ENCODE measurements at places on chromosomes 5 and 9.

DNA sequence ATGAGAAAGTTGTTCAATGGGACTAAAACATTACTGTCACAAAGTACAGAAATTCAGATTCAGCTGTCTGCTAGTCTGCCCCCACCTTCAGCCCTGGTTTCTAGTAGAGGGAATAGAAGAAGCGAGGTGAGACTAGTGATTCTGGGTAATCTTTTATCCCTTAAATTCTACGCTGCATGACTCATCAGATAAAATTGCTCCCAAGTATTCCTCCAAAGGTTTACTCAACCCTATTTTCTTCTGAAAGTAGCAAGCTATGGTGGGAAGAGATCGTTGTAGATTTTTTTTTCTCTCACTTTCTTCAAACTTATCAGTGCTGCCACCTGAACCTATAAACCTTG is 318.9 kb upstream of the RIOK2 start:
- no peak for DNase-seq

- DNase-seq: no peak
Observed at GRCh38 chr9:88502552-88503034, 32.4 kb upstream of the NXNL2 start.

GRCh38 chr9:88828018-88828417 is 163.2 kb upstream of the S1PR3 start:
- DNase-seq: no peak

DNA sequence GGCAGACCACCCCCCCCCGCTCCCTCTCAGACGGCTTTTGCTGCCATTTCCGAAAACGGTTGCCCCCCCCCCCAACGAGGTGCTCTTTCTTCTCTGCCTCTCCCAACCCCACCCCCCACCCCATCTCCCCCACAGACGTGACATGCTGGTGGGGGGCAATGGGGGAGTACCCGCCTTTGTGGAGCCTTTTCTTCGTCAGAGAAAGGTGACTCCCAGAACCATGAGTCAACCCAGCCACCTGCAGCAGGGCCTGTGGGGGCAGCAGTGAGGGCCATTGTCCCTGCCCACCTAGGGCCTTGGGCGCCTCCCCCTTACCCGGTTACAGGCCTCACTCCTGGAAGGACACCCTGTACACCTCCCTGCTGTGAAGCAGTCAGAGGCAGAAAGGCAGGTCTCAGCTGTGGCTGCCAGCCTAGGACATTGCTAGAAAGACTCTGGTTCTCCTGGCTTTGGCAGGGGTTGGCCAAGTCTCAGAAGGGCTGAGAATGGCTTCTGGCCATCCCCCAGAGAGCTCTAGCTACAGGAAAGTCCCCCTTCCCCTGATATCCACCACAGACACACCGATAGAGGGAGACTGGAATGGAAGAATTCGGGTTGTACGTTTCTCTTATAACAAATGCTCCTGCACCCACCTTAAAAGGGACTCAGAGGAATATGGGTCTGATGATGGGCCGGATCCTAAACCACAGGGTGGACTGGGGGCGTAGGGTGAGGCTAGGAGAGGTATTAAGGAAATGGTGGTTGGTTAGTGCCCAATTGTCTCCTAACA is 2.2 kb downstream of the DNAJB5 start:
- DNase-seq: no peak

DNA sequence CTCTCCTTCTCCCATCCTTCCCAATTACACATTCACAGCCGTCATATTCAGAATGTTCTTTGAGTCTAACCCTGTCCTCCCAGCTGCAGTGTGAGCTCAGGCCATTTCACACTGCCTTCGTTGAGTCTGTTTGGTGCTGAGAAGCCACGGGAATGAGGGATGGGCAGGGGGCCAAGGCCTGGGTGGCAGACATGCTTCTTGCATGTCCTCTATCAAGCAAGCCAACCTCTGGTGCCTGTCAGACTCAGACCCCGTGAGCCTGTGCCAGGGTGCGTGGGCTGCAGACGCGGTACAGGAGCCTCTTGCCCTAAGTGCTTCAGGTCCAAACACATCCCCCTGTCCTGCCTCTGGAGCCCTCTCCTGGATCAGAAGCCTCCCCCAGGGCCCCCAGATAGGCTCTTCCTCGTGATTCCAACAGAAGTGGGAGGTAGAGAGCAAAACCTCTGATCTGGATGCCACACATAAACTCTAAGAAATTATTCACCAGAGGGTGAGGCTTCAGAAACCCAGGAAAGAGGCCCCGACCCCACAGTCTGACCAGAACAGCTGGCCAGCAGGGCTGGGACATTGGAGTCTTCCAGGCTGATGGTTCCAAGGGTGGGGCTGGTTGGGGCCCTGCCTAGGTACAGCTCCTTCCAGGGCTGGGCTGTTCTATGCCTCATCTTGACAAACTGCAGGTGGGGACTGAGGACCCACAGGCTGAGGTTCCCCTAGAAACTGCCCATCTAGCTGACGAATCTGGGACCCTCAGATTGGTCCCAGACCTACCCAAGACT is 46.7 kb upstream of the CDKN2AIPNL start:
- DNase-seq: no peak

- no peak for DNase-seq
Observed at GRCh38 chr5:169656125-169656901, 19.2 kb downstream of the DOCK2 start.

- DNase-seq: no peak
Observed at GRCh38 chr5:109546461-109546860, 136.7 kb upstream of the PJA2 start.

DNA sequence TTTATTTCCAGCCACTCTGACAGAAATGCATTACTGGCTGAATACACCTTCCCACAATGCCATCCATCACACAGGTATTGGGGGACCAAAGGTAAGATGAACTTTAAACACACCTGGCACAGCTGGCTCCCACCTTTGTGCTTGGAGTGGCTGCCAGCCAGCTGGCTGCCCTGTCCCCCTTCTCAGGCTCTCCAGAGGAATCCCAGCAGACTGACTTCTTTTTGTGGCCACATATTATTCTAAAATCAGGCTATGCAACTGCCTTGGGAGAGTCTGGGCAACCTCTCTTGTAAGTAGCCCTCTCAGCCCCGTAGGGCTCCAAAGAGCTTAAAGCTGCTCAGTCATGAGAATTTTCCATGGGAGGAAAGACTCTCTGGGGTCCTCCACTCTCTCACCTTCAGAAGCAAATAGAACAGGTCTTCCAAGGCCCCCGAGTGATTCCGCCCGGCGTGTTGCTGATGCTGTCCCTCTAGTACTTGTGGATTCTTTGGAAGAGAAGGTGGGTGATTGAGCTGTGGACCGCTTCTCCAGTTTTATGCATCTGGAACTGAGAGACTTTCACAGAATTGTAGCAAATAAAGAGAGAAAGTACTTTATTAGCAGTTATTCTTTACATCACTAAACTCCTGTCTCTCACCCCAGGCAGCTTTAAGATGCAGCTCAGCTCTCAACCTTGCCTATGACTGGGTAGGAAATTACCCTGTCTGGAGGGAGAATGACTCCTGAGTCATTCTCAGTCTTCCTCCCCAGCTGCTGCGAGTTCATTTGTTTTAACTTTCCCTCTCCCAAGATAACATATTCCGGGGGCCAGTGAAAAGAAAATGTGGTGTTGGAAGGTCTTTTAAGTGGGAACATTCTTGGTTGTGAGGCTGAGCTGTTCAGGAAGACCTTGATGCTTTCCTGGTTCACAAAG is 159.4 kb upstream of the PITX1 start:
- no peak for DNase-seq

DNA sequence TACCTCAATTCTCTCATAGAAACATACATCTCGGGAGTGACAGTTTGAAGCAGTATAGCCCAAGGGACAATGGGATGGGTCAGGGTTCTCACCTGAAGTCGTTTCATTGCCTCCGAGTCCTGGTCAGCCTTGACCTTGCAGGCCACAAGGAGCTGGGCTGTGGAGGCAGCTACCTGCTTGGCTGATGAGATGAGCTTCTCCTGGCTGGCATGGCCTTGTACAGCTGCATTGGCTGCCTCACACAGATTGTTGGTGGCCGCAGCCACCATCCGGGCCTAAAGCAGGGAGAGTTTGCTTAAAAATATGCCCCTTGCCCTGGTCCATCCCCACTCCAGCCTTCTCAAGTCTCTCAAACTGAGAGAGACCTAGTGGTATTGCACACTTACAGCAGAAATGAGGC is 8.5 kb upstream of the TPM2 start:
- DNase-seq: no peak

DNA sequence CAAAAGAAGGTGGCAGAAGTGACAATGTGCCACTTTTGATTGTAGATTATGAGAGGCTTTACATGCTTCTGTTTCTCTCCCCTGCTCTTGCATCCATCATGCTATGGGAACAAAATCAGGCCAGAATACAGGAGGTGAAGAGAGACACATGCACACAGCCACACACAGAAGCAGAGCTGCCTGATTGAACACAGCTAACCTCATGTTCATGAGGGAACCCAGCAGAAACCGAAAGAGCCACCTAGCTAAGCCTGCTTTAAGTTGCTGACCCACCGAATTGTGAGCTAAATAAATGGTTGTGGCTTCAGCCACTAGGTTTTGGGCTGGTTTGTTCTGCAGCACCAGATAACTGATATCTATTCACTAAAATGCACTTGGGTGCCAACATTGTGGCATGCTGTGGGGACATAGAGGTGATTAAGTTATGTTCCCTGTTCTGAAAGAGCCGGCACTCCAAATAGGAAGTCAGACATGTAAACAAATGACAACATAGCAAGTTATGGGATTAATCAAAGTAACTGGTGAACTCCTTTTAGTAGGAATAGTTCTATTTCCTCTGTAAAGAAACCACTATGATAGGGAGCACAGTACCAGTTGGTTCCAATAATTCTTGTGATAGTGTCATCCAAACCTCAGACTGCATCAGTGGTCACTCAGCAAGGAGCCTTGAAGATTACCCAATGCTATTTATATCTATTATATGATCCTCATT is 93.6 kb upstream of the TNC start:
- DNase-seq: no peak

DNA sequence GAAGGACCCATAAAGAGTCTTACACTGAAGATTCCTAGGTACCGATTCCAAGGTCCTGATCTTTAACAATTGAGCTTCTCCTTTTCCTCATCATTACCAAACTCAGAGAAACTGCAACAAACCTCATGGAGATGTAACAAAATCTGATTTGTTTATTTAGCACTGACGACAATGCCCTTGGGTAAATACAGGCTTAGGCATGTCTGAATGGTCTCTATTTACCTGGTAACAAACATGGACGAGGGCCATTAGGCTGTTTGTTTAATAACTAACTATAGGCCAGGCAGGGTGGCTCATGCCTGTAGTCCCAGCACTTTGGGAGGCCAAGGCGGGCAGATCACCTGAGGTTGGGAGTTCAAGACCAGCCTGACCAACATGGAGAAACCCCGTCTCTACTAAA is 333.3 kb downstream of the AGTPBP1 start:
- no peak for DNase-seq

GRCh38 chr9:123028136-123028535 is 5.3 kb upstream of the GPR21 start:
- DNase-seq: no peak

- DNase-seq: no peak
Observed at GRCh38 chr5:78591138-78591612, 57.4 kb downstream of the LHFPL2 start.

DNA sequence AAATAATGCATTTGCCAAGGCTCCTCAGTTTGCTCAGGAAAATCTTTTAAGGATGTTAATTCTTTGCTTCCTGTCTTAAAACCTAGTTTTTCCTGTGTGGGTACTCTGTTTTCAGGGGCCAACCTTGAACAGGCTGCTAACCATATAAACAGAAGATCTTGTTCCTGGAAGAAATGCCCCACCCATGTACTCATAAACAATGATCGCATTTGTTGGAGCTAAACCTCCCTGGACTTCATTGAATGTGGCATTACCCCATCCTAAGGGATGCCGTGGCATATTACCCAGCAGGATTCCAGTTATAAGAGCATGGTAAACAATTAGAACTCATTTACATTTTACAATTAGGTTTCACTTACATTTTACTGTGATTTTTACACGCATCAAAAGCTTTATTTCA is 436.0 kb downstream of the ZNF608 start:
- DNase-seq: no peak

- no peak for DNase-seq
Observed at GRCh38 chr5:3237276-3237868, 358.3 kb upstream of the IRX1 start.

DNA sequence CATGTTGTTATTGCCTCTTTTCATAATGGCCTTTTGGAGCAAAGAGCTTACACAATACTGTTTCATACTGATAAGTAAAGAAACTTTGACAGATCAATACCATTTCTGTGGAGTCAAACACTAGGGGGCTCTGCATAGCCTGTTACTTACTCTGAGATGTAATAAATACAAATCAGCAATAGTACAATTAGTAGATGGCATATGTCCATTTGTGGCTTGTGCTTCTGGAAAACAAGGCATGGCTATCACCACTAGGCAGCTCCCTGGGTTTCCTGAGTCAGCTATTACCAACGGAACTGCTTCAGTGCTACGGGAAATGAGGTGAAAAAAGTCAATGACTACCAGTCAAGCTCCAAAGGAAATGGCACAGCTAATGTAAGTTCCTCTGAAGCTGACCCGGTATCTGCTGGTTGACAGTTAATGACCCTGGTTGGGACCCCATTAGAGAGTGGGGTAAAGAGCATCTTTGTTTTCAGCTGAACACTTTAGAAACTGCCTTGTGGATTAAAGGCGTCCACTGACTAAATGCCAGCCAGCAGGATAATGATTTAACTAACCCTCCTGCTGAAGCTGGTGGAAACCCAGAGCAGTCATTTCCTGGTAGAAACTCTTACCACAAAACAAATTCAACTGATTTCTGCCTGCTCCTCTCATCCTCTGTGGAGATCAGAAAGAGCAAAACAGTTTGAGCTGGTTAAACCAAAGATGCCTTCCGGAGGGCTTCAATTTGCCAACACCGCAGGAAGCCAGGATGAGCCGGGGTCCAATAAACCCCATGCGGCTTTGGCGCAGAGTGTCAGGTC is 69.0 kb upstream of the FAM169A start:
- DNase-seq: peak; percentile 36

DNA sequence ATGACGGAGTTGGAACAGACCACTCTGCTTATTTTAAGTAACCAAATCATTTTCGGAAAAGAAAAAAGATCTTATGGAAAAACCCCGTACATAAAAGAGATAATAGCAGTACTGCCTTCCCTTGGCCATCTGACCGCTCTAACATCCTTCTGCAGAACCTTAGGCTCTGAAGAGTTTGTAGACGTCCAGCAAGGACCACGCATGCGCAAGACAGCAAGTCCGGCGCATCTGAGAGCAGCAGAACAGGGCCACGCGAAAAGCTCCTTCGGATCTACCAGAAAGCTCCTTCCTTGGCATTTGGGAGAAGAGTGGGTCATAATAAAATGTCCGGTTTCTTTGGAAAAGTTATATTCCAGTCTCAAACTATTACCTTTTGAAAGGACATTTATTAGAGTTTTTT is 26.8 kb downstream of the PAX5 start:
- DNase-seq: no peak

GRCh38 chr5:159786901-159787691 is 129.2 kb upstream of the ADRA1B start:
- DNase-seq: no peak

DNA sequence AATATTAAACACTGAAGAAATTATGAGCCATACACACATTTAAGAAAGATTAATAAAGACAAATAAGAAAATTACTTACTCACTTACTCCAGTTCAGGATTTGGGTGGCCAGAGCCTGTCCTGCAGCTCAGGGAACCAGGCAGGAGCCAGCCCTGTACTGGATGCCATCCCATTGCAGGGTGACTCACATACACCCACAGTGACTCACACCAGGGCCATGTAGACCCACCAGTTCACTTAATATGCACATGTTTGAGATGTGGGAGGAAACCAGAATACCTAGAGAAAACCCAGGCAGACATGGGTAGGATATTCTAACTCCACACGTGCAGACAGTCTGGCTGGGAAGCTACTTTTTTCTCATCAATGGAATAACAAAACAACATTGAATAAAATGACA is 49.6 kb upstream of the ADRB2 start:
- DNase-seq: no peak

Data from activated naive CD4-positive, alpha-beta T cell treated with anti-CD3 and anti-CD28 coated beads, Interleukin-2, amount 10 ng/mL, durations not matched to agents 7 days and 5 days (primary cell).